ENCODE measurements at places on chromosomes 6 and 20.

DNA sequence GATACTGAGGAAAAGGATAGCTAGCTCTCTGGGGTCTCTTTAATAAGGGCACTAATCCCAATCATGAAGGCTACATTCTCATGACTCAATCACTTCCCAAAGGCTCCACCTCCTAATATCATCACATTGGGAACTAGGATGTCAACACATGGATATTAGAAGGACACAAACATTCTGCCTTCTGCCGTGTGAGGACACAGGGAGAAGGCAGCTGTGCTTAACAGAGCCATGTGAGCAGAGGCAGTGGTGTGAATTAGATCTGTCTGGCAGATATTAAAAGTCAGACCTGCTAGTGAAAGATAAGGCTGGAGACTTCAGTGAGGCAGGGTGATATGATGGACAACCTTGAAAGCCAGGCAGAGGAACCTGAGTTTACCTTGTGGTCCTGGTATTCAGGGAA lies 341.9 kb downstream of the ARHGAP18 start:
- no peak for DNase-seq

DNA sequence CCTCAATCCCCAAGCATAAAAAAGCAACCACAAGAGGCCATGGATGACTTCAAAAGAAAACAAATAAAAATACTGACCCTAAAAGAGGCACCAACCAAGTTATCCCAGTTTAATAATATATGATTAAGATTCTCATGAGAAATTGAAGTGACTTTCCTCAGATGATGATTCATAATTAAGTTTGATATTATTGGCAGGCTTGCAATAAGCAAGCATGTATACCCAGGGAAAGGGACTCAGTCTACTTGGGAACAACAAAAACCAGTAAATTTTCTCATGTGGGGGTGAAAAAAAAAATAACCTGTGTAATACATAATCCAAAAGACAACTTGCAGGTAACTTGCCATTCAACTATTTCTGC lies 19.6 kb downstream of the JAG1 start:
- peak; percentile 19 for DNase-seq

GRCh38 chr20:21505161-21505809 lies 8.6 kb downstream of the NKX2-2 start:
- peak; percentile 69 for DNase-seq

DNA sequence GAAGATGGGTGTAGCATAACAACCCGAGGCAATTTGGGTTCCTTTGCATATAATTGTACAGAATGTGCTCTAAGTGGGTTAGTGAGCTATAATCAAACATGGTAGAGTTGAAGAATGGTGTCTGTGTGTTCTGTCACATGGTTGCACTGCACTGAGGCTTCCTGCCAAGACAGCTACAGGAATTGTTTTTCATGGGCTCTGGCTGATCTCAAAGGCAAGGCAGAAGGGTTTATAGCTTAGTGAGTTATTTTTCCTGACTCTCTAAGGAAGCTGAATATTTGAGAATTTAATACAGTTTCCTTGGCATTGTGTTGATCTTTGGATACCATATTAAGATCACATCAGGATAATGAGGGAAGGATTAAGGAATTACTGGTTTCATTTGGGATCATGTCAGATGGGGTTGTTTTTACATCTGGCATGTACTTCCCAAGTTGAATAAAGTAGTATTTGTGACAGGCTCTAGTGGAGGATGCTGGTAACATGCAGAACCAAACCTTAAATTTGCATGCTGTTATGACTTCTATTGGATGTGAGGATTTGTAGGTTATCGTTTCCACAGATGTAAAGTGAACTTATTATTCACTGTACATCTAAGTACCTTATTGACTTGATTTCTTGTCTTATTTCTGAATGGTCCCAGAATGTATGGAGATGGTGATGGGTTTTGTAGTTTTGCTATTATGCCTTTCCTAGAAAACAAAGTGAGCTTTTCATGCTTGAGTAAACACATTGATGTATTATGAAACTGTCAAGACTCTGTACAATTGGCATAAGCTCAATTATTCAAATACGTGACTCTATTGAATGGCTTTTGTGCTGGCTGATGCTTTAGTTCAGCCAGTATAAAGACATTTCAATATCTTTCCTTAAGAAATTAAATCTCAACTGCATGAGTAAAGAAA lies 43.3 kb downstream of the LRRC1 start:
- no peak for DNase-seq

DNA sequence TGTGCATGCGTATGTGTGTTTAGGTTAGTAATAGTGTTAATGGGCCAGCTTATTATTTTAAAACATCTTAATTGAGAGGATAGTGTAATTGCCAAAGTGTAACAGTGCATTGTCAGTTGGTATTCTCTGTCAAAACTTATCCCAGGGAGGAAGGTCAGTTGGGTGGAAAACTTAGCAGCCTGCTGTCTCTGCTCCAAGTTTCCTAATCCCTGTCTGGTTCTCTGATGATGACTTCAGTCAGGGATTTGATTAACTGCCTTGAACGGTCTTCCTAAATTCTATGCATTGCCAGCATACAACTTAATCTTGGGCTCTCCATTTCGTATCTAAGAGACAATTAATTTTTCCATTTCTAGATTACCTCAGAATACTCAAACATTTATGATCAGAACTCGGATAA lies 51.1 kb downstream of the L3MBTL3 start:
- DNase-seq: peak; percentile 14

DNA sequence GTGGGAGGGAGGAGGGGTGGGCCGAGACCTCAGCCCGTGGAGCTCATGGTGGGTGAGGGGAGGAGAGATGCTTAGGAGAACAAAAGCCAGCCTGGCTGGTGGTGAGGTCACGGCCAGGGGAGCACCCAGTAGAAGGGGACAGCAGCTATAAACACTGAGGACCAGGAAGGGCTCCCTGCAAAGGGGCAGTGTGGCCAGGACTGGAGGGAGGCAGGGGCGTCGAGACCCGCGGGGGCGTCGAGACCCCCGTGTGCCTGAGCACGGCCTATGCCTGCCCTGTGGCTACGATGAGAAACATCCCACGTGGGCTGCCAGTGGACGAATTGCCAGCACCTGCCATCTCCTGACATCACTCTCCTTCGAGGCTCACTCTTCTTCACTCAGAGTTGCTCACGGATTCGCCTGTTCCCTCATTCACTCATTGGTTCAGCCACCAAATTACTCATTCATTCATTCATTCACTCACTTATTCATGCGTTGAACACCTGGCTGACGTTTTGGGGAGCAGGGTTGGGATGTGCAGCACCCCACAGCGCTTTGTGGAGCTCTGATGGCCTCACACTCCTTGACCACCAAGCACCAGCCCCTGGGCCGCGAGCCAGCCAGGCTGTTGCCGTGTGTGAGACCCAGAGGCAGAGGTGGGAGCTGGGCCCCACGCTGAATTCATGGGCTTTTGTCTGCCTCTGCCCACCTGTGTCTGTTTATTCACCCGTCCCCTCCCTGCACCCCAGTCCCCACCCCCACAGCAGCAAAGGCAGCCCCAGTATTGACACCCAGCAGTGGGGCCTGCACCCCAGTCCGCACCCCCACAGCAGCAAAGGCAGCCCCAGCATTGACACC lies 61.2 kb upstream of the BHLHE23 start:
- DNase-seq: no peak

DNA sequence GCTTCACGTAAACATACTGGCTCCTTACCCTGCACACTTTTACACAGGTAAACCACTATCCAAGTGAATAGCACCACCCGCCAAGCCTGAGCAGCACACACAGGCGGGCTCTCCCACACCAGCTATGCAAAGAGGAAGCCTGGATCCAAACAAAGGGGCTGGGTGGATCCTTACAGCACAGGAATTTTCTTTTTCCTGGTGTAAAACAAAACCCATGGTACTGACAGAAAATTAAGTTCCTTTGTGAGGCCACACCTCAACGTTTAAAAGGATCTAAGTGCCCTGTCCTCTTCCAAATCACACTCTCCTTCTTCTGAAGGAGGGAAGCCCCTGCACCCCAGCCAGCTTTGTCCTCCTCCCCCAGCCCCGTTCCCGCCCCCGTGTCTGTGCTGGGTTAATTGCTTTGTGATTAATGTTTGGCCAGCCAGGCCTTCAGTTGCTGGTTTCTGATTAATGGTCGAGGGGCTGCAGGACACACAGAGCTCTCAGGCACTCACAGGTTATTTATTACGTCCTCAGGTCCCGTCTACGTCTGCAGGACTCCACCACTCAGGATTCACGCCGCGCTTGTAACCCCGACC lies 6.1 kb downstream of the DACT2 start:
- DNase-seq: no peak

DNA sequence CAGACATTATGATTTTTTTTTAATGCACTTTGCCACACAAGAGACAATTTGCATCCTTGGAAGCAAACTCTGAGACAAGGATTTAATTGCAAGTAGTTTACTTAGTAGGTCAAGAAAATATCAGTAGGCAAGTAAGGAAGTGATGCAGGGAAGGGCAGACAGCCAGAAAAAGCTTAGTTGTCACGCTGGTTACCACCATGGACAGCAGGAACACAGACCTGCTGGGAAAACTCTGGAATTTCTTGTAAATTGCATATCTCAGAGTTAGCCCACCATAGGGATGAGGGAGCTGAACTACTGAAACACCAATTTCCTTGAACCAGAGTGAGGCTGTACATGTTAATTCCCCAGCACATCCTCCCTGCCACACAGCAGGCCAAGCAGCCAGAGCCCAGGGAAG lies 92.7 kb downstream of the L3MBTL3 start:
- no peak for DNase-seq

- no peak for DNase-seq
Observed at GRCh38 chr20:58473453-58474425, 41.5 kb downstream of the APCDD1L start.

GRCh38 chr6:160581406-160581805 lies 82.7 kb downstream of the LPA start:
- no peak for DNase-seq

GRCh38 chr6:48113130-48113529 lies 2.1 kb upstream of the PTCHD4 start:
- no peak for DNase-seq
